ENCODE measurements at places on chromosomes 16 and 17. TPM values are rescaled to one million over a fixed set of nuclear protein-coding genes. Genes with fewer than 3 reads are reported as not detected.

Gene HBQ1
- total RNA-seq = 8.2 TPM

Gene MYH3
- 1.0 TPM for total RNA-seq

Gene RAPGEFL1
- total RNA-seq = 2.4 TPM

Gene CHST4
- 0.08 TPM for total RNA-seq

Gene ARHGDIG
- 2.9 TPM for total RNA-seq

Gene CCL4
- total RNA-seq = not detected

Gene HS3ST3B1
- total RNA-seq = 0.49 TPM

Gene TNFRSF17
- not detected for total RNA-seq

Gene CACNG3
- total RNA-seq = not detected

Gene ZG16B
- total RNA-seq = 0.46 TPM

Gene FOXJ1
- 0.24 TPM for total RNA-seq

Gene PMP22
- 323 TPM for total RNA-seq

Gene RUNDC3A
- 0.69 TPM for total RNA-seq

Gene CHRNE
- total RNA-seq = not detected

Gene AIPL1
- total RNA-seq = not detected

Gene MT1M
- total RNA-seq = not detected
